ENCODE measurements at places on chromosomes 16 and 17. TPM values are rescaled to one million over a fixed set of nuclear protein-coding genes. Genes with fewer than 3 reads are reported as not detected.

Gene USP43
- polyA plus RNA-seq: 6.7 TPM

DNA sequence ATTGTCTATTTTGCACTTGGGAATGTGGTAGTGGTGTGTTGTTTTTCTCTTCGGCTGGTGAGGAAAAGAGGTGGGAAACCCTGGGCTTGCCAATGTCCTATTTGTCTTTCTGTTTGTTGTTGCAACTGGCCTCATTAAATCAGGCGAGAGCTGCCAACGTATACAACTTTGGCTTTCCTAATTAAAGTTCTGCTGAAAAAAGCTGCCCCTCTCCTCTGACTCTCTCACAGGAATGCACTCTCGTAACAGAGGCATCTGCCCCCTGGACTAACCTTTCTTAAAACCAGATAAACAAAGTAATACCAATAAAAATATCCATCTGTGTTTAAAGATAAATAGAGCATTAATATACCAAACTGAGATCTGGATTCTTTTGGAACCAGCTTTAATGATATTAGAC is 7.8 kb downstream of the CDRT15 start:
- no peak for DNase-seq

Gene PRSS36
- polyA plus RNA-seq: 1.7 TPM

Gene NME3
- polyA plus RNA-seq: 35.5 TPM

GRCh38 chr16:72021043-72021442 is 12.5 kb downstream of the DHODH start:
- no peak for DNase-seq

DNA sequence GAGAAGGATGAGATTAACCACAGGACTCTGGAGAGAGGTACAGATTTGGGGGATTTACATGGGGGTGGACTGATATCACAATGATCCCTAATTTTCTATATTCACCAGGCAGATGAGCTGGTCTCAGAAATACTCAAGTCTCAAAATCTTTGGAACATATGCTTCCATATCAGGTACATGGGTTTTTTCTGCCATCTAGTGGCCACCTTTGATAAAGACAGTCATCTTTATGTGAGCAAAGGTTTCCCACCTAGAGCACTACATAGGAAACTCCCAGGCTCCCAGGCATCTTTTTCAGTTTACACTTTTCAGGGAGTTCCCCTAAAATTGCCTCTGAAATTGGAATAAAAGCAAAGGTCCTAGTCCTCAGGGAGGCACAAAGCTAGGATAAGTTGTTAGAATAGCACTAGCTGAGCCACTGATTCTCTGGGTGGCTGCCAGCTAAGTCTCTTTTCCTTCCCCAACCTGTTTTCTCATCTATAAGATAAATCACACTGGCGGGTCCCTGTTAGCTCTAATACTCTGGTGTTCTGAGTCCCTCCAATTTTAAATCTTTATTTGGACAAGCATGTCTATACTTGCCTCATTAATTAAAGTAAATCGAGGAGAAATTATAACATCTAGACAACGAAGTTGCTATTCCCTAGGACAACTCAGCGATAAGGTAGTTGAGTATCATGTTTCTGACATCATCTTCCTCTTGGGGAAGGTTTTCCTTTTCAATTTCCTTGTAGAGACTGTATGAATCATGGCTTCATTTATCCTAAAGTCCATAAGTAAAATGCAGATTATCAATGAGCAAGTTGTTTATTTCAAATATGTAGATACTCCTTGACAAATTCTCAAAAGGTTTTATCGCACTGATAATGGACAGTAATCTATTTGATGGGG is 19.0 kb upstream of the MON1B start:
- peak; percentile 49 for DNase-seq

GRCh38 chr17:60832151-60832585 is 154.5 kb downstream of the BCAS3 start:
- peak; percentile 19 for DNase-seq

DNA sequence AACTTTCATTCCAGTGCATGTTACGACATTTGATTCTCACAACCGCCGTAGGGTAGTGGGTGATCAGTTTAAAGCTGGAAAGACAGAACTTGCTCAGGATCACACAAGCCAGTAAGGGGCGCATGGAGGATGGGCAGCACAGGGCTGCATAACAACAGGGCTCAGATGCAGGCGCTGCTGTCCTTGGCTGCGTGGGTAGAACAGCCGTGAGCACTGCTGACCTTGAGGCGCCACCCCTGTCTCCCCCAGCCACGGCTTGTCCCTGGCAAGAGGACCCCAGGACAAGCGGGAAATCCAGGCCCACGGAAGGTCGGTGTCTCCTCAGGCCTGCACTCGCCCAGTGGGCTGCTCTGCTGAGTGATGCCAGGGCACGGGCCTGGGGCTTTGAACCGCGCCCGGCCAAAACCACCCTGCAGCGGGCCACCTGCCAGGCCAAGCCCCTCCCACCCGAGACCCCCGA is 84.7 kb downstream of the LMF1 start:
- DNase-seq: no peak

DNA sequence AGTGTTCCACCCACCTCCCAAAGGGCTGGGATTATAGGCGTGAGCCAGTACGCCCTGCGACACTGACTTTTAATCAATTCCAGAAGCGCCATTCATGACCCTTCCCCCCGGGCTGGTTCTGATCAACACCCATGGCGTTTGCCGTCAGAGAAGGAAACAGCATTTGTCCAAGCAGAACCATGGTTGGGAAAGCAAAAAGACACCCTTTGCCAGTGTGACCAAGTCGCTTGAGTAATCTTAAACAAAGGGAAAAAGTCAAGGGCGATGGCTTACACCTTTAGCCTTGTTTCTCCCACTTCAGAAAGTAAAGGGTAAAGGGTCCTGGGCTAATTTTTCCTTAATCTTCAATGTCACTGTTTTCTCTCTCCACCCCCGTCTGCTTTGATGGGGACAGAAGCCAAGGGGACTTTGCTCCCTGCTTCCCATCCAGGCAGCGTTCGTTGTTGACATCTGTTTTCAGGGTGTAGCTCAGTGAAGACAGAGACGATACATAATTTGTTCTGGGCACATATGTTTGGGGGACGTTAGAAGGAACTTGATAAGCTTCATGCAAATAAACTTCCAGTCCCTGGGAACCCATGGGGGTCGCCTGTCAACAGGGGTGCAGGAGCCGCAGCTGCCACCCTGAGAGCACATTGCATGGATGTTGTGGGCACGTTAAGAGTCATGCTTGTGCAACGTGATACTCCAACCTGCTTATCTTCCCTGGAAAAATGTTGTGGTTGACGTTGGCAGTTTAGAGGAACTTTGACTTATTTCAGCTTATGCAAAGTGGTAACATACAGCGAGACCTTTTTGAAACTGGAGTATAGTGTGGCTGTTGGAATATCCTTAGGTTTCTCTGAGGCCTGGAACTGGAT is 50.6 kb upstream of the TANGO6 start:
- no peak for DNase-seq

GRCh38 chr17:64447526-64447925 is 1.4 kb upstream of the MILR1 start:
- DNase-seq: no peak

DNA sequence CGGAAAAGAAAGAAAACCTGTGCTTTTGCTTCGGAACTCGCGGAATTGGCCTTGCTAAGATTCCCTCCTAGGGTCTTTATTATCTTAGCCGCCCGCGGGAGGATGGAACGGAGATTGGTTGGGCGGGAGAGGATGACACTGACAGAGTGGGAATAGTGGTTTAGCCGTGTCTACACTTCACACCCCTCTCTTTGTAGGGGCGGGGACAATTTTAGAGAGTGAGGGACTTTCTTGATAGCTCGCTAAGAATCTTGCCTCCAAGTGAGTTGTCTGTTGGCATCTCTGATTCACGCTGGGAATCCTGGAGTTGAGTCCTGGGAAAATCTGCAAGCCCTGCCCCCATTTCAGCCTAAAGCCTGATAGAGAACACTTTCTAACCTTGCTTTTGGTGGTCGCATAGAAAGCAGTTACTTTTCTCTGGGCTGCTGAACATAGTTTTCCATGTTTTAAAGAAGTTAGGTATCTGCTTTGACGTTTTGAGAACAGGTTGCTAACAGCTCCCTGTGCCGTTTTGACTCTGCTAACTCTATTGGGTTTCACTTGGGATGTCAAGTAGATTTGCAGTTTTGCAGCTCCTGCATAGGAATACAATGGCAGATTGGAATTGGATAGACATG is 697 bp downstream of the NOL11 start:
- no peak for DNase-seq

DNA sequence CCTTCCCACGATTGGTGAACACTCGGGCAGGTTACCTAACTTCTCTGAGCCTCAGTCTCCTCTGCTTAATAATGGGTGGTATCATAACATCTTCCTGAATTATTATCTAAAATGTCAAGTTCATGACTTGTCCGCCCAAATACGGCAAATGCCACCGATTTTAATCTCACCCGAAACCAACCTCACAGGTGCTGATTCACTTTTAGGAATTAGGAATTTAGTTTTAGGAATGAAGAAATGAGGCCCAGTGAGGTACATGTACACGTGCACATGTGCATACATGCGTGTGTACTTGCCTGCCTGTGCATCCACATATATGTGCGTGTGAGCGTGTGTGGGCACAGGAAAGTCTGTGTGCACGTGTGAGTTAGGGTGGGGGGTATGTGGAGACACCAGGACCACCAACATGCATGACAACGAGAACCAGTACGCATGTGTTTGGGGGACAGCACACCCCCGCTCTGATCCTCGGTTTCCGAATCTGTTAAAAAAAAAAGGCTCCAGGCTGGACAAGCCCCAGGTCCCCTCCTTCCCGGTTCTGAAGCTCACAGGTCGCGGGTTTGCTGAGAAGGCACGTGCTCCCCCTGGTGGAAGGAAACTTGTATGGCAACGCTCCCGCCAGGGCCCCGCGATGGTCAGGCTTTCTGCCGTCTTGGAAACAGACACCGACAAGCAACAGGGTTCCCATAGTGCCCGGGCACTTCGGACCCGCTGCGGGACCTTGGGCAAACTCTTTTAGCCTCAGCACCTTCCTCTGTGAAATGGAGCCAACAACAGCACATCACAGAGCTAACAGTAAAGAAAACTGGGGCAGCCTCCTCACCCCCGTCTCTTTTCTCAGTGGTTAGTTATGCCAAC is 219.2 kb downstream of the RBFOX3 start:
- peak; percentile 60 for DNase-seq

- DNase-seq: no peak
Measured at GRCh38 chr17:76883744-76884525, 15.7 kb downstream of the MGAT5B start.

Gene CDK5R1
- polyA plus RNA-seq: 4.0 TPM

Gene TPSD1
- polyA plus RNA-seq: not detected

- no peak for DNase-seq
Measured at GRCh38 chr17:55285340-55286301, 20.9 kb downstream of the HLF start.

DNA sequence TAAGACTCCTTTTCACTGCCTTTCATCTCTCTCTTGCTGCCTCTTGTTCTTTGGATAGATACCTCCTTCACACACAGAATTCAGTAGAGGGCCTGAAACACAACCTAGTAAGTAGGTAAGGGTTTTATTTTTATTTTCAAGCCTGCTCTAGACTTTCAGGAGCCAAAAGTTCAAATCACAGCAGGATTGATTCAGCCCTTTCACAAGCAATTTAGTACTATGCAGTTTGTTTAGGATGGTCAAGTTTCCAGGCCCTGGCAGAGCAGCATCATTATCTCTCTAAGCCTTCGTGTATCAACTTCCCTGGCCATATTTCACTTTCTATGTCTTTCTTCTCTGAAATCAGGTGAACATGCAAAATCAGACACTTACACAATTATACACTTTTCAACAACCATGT is 148.8 kb upstream of the CORO6 start:
- peak; percentile 14 for DNase-seq

GRCh38 chr16:49806446-49806845 is 49.5 kb downstream of the ZNF423 start:
- DNase-seq: no peak

DNA sequence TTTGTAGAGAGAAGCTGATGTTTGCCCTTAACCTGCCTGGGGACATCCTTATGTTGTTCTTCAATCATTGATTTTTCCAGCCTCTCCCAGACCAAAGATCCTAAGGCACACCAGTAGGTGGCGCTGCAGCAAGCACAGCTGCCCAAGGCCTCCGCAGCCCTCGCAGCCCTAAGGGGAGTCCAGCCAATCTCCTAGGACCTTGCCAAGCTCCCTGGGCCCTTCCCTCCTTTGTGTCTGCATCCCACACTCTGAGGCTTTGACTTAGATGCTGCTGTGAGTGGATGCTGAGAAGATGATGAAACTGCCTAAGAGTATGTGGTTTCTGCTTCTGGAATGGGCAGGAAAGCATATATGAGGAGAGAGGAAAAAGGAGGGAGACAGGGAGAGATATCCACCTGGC is 47.1 kb downstream of the SPACA3 start:
- peak; percentile 43 for DNase-seq

Gene TTLL6
- 0.34 TPM for polyA plus RNA-seq

DNA sequence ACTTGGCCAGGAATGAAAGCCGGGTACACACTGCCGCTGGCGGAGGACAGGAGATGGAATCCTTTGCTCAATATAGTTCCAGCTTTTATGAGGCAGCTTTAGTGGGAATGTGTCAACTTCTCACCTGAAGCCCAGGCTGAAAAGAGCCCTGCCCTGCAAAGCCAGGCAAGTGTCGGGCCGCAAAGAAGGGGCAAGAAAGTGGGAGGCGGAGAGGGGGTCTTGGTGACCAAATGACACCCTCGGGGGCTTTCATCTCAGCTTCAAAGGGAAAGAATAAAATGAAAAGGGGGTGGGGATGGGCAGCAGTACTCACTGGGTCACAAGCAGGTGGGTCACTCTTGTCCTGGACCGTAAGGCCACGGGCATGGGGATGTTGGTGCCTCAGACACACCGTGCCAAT is 62.9 kb downstream of the C16orf95 start:
- DNase-seq: no peak

- DNase-seq: no peak
Measured at GRCh38 chr16:88672776-88673175, 9.9 kb upstream of the MVD start.

DNA sequence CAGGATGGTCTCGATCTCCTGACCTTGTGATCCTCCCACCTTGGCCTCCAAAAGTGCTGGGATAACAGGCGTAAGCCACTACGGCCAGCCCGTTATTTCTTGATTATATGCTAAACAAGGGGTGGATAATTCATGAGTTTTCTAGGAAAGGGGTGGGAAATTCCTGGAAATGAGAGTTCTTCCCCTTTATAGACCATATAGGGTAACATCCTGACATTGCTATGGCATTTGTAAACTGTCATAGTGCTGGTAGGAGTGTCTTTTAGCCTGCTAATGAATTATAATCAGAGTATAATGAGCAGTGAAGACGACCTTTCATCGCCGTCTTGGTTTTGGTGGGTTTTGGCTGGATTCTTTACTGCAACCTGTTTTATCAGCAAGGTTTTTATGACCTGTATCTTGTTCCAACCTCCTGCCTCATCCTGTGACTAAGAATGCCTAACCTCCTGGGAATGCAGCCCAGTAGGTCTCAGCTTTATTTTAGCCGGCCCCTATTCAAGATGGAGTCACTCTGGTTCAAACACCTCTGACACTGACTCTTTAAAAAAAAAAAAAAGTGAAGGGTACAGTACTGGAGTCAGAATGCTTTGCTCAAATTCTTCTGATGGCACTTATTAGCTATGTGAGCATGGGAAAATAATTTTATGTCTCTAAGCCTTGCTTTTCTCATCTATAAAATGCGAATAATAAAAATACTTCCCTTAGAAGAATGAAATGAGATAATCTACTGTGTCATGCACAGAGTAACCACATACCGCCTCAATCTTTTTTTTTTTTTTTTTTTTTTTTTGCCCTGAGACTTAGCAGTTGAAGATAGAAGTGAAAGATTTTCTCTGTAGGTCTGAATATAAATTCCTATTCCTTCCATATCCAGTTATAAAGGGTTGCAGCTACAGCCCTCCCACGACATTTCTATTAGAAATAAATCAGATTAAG is 5.1 kb upstream of the CALCOCO2 start:
- no peak for DNase-seq

GRCh38 chr16:24731722-24732419 is 2.4 kb downstream of the TNRC6A start:
- DNase-seq: no peak

- no peak for DNase-seq
Measured at GRCh38 chr17:74116087-74116717, 87.3 kb upstream of the RPL38 start.

Gene YBX2
- polyA plus RNA-seq: 4.2 TPM
